ENCODE measurements at places on chromosomes 6 and 20.

DNA sequence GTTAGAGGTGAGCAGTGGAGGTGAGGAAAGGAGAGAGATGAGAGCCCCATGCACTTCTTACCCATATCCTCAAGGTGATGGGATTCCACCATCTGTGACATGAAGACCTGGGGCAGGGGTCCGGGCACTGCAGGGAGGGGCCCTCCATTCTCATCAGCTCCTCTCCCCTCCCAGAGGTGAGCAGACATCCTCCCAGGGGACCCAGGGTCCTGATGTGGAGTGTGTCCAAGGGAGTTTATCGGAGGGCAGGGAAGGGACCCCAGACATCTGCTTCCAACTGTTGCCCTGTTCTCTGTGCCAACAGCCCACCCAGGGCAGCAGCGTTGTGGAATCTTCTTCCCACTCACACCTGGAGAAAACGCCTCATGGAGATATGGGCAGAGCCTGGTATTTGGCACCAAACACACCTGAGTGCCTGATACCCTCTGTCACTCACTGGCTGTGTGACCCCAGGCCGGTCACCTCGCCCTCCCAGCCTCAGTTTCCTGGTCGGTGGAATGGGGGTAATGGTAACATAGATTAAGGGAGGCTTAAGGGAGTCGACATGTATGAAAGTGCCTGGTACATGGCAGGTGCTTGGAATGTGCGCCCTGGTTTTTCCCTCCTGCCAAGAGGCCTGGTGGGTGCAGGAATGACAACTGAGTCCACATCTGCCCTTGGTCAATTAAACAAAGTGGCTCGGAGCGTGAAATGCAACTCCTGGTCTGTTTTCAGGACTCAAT is 227.9 kb downstream of the PREX1 start:
- no peak for DNase-seq

GRCh38 chr6:37488476-37488875 is 11.2 kb downstream of the CCDC167 start:
- DNase-seq: no peak

GRCh38 chr20:41054847-41055230 is 26.2 kb downstream of the TOP1 start:
- DNase-seq: no peak

DNA sequence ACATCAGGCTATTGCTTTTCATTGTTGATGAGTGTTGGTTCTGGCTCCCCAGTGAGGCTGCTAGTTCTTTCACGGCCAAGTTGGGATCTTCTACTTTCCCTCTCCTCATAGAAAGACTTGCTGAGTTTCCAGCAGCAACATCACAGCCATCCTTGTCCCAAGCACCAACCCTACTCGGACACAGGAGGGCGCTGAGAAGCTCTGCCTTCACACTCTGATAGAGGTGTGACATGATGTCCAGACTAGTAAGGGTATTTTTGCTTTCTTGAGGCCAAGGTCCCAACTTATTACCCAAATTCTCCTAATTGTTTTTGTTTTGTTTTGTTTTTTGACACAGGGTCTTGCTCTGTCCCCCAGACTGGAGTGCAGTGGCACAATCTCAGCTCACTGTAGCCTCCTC is 3.0 kb upstream of the GCM1 start:
- no peak for DNase-seq

GRCh38 chr6:108584323-108584722 is 23.6 kb downstream of the FOXO3 start:
- no peak for DNase-seq

GRCh38 chr6:142883011-142883410 is 62.0 kb downstream of the HIVEP2 start:
- DNase-seq: no peak

DNA sequence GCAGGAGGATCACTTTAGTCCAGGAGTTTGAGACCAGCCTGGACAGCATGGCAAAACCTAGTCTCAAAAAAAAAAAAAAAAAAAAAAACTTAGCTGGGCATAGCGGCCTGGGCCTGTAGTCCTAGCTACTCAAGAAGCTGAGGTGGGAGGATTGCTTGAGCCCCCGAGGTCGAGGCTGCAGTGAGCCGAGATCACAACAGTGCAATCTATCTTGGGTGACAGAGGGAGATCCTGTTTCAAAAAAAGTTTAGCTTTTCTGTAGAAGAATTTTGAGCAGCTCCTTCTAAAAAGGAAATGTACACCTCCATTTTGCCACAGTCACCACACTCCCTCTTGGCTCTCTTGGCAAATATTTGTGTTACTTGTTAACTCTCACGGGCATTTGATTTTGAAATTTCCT is 505.8 kb downstream of the DOK5 start:
- no peak for DNase-seq

DNA sequence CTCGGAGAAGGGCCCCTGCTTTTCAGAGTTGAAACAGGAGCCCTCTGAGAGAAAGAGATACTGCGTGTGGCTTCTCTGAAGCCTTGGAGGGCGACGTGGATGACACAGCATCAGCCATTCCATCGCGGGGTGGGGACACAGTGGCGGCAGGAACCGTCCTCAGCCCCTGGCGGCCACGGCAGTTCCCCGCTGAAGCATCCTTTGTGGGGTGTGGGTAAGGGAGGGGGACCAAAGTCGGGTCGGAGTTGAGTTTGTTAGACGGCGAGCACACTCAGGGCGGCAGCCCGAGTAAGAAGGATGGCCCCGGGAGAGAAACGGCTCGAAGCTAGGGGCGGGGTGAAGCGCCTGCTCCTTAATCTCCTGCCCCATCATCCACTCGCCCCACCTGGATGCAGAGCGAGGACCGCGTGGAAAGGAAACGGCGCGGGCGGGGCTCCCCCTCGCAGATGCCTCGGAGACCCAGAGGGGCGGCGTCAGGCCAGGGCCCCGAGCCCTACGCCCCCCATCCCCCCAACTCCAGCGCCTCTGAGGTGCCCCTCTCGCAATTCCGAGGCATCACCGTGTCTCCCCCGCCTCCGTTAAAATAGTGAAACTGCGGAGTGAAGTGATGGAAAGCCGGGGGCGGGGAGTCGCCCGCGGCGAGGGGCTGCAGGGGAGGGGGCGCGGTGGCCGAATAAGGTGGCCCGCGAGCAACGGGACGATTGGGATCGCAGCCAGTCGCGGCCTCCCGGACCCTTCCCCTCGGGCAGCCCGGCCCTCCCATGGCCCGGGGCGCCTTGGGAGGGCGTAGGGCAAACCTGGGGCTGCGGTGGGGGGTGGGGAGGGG is 796 bp upstream of the RREB1 start:
- no peak for DNase-seq

- no peak for DNase-seq
These were observed 55.6 kb upstream of the BEND6 start for GRCh38 chr6:56899311-56899710.

DNA sequence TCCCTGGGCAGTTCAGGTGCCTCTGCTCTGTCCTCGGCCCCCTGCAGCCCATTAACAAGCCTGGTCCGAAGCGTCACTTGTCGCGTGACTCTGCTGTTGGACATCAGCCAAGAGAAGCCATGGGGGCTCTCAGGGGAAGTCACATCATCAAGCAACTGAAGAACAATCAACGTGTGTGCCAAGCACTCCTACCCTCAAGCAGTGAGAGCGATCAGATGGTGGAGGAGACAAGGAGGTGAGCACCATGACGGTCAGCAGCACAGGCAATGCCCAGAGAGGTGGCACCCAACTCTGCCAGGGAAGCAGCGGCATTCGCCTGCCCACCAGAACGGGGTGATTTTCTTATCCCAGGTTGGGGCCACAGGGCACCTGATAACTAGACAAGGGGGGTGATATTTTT is 132.7 kb downstream of the AGPAT4 start:
- DNase-seq: no peak

- no peak for DNase-seq
These were observed 25.6 kb downstream of the WRNIP1 start for GRCh38 chr6:2790588-2791449.

DNA sequence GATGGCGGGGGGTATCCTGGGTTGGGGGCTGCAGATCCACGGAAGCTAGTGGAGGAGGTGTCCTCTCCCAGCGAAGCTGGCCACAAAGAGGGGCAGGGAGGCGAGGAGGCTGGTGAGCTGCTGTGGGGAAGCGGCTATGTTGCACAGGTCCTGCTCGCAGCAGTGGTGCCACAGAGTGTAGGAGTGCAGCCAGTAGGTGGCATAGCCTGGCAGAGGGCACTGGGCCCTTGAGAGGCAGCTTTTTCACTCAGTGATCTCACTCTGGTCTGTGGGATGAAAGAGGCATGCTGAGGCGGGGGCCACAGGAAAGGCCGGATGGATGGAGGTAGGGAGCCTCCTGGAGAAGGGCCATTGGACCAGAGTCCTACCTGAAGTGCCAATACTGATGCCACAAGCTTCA is 2.9 kb upstream of the LY6G6D start:
- no peak for DNase-seq

DNA sequence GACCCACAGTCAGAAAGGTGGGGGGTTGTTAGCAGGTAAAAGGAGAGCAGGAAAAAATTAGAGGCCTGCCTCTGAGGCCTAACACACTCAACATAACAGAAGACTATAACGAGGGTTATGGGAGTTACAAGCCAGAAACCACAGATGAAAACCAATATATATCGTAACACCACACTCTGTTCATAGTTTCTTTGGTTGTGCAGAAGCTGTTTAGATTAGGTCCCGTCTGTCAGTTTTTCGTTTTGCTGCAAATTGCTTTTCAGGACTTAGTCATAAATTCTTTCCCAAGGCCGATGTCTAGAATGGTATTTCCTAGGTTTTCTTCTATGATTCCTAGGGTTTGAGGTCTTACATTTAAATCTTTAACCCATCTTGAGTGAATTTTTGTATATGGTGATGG is 3.7 kb upstream of the MAP3K5 start:
- no peak for DNase-seq

DNA sequence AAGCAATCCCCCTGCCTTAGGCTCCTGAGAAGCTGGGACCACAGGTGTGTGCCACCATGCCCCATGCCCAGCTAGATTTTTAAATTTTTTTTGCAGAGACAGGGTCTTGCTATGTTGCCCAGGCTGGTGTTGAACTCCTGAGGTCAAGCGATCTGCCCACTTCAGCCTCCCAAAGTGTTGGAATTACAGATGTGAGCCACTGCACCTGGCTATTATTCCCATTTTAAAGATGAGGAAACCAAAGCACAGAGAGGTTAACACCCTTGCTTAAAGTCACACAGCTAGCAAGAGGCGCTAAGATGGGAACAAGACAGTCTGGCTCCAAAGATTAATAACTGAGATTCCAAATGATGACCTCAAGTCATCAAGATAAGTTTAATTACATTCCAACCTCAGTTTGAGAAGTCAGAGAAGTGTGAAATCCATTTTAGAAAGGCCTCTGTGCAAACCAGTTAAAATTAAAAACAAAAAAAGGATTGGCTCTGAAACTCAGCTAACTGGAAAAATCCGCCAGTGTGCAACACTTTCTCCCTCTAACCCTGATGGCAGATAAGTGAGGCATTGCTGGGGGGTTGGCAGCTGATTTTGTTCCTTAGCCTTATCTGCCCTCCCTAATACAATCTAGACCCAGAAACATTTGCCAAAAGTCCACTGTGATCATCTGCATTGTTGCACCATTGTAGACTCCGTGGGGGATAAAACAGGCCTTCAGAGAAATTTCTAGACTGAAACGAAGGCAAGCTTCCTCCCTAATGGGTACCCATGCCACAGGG is 55.5 kb downstream of the CPNE5 start:
- DNase-seq: no peak

- DNase-seq: no peak
These were observed 195.5 kb upstream of the PDE10A start for GRCh38 chr6:165858586-165858985.
